Stimulated activated CD4-positive, alpha-beta T cell treated with anti-CD3 and anti-CD28 coated beads, Interleukin-1b, Interleukin-23, amount 100 ng/mL, for 1 hour (primary cell): ENCODE measurements at places on chromosomes 3 and 15.

GRCh38 chr3:11201251-11202019 is 47.1 kb downstream of the HRH1 start:
- no peak for DNase-seq

GRCh38 chr3:128493570-128494366 is 767 bp upstream of the GATA2 start:
- DNase-seq, result no peak

GRCh38 chr15:38748710-38749109 is 184.1 kb upstream of the RASGRP1 start:
- no peak for DNase-seq

DNA sequence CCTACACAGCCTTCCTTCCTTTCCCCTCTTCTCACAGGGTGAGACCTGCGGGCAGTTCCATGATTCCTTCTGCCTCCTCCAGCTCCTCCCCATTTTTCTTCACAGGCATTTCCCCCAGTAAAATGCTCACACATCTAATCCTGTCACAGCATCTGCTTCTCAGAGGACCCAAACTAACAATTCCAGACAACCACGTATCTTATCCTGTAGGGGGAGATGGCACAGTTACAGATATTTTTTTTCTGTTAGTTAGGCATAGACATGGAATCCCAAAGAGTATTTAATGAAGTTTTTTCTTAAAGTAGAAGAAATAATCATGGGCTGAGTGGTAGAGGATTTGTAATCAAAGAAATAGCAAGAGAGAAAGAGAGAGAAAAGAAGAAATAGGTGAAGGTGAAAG is 373.1 kb upstream of the ADAMTS9 start:
- DNase-seq, result no peak

- DNase-seq, result no peak
Measured at GRCh38 chr3:8996216-8996615, 32.9 kb upstream of the RAD18 start.

DNA sequence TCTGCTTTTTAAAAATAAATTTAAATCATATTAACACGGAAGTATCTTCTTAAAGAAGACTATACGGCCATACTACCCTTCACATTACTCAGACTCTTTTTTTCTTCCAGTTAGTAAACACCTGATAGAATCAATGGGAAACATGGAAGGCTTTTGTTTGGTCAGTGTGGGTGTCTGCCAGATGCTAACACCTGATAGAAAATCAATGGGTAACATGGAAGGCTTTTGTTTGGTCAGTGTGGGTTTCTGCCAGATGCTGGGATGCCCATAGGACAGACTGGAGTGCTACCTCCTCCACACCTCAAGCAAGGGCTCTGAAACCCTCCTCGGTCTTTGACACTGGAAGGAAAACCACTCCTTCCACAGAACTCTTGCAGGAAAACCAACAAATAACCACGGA is 29.2 kb downstream of the HACL1 start:
- DNase-seq, result no peak
